WTC11 (cell line): ENCODE measurements at places on chromosomes 11 and 22.

DNA sequence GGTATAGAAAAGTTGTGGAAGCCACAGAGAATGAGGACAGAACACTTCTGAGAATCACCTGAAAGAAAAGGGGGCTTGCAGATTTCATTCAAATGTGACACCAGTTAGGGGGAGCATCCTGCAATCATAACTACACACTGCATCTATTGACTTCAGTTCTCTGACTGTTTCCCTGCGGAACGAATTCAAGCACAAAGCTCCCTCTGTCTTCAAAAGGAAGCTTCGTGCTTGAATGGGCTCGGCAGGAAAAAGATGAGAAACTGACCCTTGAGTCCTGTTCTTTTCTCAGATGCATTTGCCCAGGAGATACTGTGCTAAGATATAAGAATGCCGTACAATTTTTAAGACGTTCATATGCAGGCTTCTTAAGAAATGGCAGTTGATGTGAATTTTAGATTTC lies 2000.4 kb upstream of the RAG2 start:
- no peak for DNase-seq

DNA sequence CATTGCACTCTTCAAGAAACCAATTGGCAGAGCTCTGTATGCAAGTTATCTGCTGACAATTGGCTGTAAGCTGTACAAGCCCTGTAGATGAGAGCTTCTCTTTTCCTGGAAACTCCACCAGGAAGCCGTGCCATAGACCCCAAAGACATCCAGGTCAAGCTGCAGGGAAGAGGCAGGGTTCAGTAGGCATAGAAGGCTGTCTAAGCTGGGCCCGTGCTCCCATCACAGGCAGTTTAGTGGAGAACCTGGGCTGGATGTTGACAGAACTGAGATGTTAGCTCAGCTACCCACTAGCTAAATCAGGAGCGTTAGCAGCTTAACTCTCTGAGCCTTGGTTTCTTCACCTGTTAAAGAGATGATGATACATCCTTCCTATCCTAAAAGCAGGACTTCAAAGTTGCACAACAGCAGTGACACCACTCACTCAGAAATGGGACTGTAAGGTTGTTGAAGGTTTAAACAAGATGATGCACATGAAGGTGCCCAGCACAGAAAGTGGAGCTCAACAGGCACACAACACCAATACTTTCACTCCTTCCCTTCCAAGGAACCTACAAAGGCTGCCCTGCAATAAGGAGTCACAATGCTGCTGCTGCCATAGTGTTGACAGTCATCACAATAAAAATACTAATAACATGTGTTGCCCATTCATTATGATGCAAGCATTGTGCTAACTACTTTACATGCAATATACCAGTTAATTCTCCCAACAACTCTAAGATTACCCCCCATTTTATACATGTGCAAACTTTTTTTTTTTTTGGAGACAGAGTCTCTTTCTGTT lies 115.4 kb downstream of the ZBTB16 start:
- no peak for DNase-seq

DNA sequence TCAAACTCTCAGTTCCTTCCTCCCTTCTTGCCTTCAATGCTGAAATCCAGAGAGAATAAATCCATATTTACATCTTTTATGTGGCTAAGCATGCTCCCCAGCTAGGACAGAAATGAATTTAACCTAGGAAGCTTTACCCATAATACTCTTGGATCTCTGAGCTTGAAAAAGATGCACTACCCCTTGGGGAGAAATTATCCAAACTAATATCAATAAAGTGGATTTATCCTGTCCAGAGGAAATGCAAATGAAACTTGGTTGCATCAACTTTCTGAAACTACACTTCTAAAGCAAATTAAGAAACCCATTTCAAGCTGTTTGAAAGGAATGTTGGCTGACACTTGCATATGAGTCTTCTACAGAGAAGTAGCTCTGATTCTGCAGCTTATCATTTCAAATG lies 347.9 kb downstream of the TTC28 start:
- DNase-seq: no peak

DNA sequence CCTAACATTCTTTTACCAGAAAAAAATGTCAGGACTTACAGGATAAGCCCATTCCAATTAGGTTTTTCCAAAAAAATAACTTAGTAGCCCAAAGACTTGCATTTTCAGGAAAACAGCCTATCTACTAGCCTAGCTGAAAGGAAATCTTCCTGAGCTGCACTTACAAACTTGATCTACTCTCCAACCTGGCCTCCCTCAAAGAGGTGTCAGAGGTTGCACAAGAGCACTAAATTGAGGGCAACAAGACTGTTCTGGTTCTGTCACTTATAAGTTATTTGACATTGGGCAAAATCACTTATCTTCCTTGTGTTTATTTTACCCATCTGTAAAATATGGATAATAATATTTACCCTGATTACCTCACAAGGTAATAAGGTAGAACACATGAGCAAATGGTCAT lies 7.9 kb upstream of the SOX6 start:
- DNase-seq: no peak
